ENCODE measurements at places on chromosomes 12 and 14.

GRCh38 chr14:83006121-83006670 is 1472.5 kb upstream of the SEL1L start:
- DNase-seq, result no peak

DNA sequence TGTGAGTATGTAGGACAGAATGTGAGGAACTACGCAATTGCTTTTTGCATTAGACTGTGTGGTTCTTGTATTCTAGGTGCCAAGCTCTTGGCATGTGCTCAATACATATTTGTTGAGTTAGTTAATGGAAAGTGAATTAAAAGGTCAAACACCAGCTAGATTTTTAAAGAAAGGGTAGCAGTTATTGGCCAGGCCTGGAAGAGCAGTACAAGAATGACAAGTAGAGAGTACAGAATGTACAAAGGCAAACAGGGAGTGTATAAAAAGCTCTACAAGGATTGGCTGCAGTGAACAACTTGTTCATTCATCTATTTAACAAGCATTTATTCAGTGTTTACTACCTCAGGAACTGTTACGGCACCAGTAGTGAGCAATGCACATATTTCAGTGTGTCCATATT is 854.0 kb upstream of the SEL1L start:
- no peak for DNase-seq

DNA sequence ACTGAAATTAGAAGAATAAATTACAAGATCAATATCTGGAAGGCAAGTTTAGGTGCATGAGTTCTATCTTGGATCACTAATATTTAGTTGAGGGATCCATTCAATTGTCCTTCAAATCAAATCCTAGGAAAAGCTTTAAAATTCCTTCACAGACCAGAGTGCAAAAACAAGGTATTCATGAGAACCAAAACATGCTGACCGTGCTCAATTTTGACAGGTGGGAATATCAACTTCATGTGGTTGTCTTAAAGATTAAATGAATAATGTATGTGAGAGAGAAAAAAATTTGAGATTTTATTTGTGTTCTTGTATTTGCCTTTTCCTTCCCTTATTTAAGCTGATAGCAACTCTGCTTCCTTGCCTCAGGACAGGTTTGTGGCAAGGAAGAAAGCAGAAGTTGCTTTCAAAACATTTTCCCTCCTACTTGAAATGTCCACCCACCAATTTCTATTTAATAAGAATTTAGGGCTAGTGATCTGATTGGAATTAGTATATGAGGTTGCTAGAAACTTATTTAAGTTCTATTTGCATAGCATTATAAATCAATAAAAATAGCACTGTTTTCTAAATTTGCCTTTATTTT is 4.9 kb upstream of the PPP1R12A start:
- DNase-seq, result no peak

DNA sequence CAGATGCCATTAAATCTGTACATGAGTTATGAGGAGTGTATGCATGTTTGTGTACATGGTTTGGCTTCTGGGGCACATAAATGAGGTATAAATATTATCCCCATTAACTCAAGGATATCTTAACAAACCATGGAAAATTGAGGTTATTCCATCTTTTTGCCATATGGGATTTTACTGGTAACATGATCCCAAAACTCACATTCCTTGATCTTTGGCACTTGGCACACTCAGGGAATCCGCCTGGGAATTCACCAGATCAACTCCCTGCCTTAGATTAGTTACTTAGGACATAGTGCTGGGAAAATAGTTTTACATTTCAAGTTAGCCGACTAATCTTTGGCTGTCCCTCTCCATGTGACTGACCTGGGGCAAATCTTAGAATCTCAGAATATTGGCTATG is 16.9 kb downstream of the CDKN1B start:
- no peak for DNase-seq

DNA sequence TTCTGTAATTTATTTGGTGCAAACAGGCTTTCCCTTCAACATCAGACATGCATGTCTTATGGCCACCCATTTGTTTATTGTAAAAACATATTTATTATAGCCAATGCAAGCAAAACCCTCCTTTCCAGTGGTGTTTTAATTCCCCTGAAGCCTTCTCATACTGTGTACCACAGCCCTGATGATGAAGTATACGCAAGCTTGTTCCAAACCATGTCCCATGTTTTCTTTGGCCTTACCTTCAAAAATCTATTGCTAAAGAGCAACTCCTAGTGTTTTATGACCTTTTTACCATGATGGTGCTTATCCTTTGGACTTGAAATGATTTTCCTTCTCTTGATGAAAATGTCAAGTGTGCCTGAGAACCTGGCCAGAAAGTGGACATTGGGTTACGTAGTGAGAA is 85.9 kb upstream of the CCDC91 start:
- no peak for DNase-seq
